Activated T-helper 1 cell treated with anti-CD3 and anti-CD28 coated beads, Interleukin-2, amount 50 U/mL, for 16 hours (primary cell): ENCODE measurements at places on chromosomes 7 and 10.

DNA sequence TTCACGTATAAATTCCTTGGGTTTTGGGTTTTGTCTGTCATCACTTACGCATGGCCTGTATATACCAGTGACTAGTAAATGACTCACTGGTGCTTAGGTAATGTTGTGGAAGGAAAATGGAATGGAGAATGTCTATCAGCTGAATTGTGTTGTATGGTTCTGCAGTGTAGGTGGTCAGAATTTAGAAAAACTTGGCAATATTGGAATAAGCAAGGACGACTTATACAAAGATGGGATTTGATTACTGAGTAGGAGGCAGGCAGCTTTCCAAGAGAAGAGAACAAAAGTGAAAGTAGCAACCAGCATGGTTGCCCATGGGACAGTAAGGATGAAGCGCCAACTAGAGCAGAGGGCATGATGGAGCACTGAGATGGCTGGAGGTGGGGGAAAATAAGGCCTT is 168.6 kb upstream of the CSTF2T start:
- no peak for DNase-seq

- DNase-seq: no peak
These were observed 130.3 kb downstream of the SRI start for GRCh38 chr7:88089561-88089960.

- no peak for DNase-seq
These were observed 29.8 kb downstream of the ZMIZ1 start for GRCh38 chr10:79098596-79099015.

DNA sequence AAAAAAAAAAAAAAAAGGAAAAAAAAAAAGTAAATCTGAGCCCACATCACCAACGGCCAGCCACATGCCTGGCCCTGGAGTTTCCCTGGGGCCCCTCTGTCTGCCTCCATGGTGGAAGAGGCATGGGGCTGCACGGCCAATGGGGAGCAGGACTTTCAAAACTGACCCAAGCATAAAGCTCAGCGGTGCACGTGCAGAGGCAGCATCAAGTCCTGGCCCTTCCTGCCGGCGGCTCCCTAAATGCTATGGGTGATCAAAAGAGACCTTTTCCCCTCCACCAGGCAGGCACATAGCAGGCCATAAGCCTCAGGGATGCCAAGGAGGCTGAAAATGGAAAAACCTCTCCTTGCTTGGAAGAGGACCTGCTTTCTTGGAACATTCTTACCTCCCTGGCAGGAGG is 94.3 kb downstream of the OAT start:
- DNase-seq: no peak

GRCh38 chr10:34584164-34584563 is 230.9 kb downstream of the PARD3 start:
- DNase-seq: no peak

DNA sequence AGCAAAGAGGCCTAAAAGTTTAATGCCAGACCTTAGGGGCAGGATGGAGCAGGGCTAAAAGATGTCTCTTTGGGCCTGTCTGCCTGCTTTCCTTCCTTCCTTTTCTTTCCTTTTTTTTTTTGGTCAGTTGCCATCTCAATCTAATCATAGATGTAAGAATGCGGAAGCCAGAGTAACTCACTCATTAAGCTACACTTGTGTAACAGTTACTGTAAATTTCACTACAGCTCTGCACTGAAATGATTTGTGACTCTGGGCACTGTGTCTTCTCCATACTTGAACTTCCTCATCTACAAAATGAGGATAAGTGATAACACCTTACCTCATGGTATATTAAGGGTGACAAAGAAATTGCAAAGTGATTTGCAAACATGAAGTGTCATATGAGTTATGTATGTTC is 75.5 kb upstream of the AGK start:
- no peak for DNase-seq

DNA sequence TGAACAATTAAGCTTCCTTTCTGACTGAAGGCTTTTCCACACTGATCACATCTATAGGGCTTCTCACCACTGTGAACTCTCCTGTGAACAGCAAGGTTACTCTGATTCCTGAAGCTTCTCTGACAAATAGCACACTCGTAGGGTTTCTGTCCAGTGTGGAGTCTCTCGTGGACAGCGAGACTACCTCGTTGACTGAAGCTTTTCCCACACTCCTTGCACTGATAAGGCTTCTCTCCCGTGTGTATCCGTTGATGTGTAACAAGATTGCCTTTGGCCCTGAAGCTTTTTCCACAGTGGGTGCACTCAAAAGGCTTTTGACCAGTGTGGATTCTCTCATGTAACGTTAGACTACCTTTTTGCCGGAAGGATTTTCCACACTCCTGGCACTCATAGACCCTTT is 4.4 kb downstream of the ZNF32 start:
- DNase-seq: no peak

GRCh38 chr7:25735674-25736242 is 416.2 kb upstream of the NFE2L3 start:
- DNase-seq: no peak

- no peak for DNase-seq
These were observed 1.8 kb downstream of the SNCG start for GRCh38 chr10:86960003-86960862.

- DNase-seq: no peak
These were observed 76.0 kb downstream of the PCGF5 start for GRCh38 chr10:91296471-91296870.

- DNase-seq: no peak
These were observed 65.8 kb upstream of the PRKAR2B start for GRCh38 chr7:106978425-106979420.

DNA sequence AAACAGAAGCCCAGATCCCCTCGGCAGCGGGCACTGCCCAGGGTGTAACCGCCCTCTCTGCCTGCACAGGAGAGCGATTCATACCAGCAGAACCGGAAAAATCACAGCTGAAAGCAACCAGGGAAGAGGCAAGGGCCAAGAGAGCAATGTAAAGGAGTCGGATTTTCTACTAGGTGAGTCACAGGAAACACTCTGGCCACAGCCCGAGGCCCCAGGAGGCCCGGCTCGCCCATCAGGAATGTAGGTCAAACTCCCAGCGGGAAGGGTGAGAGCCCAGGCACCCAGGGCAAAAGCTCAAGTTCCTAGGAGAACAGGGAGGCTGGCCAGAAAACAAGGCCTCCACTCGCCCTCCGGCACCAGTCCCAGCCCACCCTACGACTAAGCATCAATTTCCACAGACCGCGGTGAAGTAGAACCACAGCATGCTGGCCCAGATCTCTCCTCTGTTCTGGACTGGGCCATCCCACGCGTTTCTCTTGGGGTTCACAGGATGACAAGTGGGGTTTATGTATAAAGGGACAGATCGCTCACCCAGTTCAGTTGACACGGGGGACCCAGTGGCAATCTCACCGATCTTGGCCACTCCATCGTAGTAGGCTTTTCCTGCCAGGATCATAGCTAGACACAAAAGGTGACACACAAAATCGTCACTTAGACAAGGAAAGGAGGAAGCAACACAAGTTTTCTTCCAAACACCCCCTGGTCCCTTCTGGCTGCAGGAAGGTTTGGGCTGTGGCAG is 46.2 kb downstream of the BAIAP2L1 start:
- DNase-seq: no peak

GRCh38 chr10:122019414-122019975 is 30.5 kb downstream of the TACC2 start:
- DNase-seq: no peak

DNA sequence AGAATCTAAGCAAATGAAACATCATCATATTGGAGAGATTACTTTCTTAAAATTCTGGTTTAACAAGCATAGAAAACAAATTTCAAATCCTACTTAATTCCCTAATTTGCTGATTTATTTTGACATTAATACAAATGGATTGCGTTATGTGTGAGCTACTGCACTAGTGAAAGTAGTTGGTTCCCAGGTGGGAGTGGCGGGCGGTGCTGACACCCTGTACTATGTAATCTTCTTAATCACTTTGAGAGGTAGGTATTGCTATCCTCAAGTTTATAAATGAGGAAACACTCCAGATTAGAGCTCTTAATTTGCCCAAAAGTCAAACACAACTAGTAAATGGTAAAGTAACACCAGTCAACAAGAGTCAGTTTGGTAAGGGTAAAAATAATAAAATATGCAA is 131.1 kb downstream of the ELAPOR2 start:
- DNase-seq: no peak

- DNase-seq: no peak
These were observed 4.6 kb upstream of the TBC1D12 start for GRCh38 chr10:94397549-94398370.

DNA sequence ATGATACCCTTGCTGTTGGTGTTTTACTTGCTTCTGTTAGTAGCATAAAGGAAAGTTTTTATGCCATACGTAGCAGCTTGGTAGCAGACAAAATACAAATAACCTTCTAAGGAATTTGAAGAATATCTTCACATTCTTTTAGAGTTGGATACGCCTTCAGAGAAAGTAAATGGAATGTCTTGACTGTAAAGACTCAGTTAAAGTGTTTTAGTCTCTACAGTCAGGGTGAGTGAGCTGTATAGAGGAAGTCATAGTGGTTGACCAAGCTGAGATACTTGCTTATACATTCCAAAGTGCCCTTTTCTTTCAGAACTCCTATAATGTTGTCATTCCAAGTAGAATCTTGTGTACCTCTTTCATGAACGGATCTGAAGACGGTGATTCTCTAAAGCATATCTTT is 37.7 kb downstream of the RABGEF1 start:
- no peak for DNase-seq

DNA sequence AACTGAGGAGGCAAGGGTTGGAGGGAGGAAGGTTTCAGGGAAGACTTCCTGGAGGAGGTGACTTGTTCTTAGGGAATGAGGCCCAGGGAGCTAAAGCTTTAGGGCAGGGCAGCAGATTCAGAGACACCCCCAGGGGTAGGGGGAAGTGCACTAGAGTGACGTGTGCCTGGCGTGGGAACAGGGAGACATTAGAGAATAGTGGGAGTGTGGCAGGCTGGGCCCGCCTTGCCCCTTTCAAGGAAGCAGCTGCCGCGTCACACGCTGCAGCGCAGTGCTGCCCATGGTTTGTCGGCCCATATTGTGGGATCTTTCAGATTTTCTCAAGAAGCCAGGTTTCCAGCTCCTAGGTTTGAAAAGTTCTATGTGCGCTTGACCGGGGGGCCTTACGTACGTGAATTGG is 139.4 kb downstream of the LHPP start:
- no peak for DNase-seq

DNA sequence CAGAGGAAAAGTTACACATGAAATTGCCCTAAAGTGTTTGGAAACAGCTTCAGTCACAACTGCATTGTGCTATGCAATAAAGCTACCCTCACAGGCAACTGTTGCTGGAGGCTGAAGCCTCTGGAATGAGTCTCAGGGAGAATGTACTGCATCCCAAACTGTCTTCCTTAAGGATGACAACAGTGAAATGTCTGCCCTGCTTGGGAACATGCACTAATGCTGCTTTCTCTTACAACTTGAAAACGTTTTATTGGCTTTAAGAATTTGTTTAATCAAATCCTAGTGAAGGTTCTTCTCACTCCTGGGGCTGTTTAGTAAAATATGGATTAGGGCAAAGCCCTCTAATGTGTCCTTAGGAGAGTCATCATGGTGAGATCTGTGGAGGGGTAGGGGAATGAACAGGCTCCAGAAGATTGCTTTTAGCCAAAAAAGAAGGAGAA is 215.4 kb downstream of the TWIST1 start:
- no peak for DNase-seq

DNA sequence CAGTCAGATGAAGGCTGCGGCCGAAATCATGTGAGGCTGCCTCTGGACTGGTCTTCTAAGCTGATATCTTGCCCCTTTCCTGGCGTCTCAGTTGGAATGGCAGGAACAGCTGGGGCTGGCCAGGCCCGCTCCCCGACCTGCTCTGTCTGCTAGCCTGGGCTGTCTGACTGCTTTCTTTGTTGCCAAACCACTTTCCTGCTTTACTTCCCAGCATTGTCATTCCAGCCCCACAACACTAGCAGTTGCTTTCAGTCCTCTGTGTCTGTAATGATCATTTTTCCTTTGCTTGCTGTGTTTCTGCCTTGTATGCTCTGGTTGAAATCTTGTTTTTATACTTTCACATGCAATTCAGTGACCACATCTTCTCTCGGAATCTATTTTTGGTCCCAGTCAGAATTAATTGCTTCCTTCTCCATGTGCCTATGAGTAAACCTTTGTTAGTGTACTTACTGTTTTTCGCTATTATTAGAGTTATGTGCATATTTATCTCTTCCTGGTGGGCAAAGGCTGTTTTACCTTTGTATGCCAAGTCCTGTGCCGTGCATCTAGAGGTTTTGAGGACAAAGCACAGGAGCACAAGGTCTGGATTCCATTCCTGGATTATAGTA is 21.6 kb downstream of the PRPF18 start:
- DNase-seq: no peak

DNA sequence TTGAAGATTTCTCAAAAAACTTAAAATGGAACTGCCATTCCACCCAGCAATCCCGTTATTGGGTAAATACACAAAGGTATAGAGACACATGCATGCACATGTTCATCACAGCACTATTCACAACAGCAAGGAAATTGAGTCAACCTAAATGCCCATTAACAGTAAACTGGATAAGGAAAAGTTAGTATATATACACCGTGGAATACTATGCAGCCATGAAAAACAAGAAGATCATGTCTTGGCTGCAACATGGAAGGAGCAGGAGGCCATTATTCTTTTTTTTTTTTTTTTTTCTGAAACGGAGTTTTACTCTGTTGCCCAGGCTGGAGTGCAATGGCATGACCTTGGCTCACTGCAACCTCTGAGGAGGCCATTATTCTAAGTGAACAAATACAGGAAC is 749.0 kb downstream of the MAGI2 start:
- no peak for DNase-seq

DNA sequence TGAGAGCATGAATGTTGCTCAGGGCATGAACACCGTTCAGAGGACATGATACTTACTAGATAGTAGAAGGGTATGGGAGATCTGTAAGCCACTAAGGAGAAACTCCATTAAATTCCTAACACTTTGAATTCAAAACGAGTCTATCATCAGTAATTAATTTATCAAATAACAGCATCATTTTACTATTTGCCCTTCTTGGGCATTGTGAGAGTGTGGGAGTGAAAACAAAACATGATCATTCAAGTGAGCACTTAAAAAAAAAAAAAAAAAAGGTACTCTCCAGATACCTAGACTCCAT is 20.5 kb upstream of the ASB15 start:
- no peak for DNase-seq

GRCh38 chr7:150938566-150938965 is 39.6 kb downstream of the KCNH2 start:
- no peak for DNase-seq

- DNase-seq: no peak
These were observed 308.4 kb downstream of the ZNF248 start for GRCh38 chr10:37549054-37549453.

- no peak for DNase-seq
These were observed 548.3 kb upstream of the ANKRD30A start for GRCh38 chr10:36577126-36577525.

GRCh38 chr10:110746969-110747608 is 103.0 kb downstream of the RBM20 start:
- no peak for DNase-seq

GRCh38 chr7:157825325-157825724 is 488.5 kb downstream of the DNAJB6 start:
- no peak for DNase-seq
